Colonic mucosa (tissue), 4 donors: ENCODE measurements at places on chromosomes 7 and 10. TPM values are rescaled to one million over a fixed set of nuclear protein-coding genes. Genes with fewer than 3 reads are reported as not detected.
A peak's percentile ranks its signal among the peaks of the same experiment; 100 is the strongest.

DNA sequence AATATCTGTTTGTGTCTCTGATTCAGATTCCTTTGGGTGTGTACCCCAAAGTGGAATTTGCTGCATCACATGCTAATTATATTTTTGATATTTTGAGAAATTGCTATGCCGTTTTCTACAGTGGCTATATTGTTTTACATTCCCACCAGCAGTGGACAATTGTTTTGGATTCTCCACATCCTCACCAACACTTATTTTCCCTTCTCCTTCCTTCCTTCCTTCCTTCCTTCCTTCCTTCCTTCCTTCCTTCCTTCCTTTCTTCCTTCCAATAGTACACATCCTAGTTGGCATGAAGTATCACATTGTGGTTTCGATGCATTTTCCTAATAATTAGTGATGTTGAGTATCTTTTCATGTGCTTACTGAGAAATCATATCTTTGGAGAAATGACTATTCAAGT is 535.5 kb downstream of the SH2D4B start:
- no peaks in the 10 kb centered on the region for H3K27me3 ChIP-seq
- H3K4me1 ChIP-seq: no peaks in the 10 kb centered on the region
- DNase-seq: no peak
- H3K36me3 ChIP-seq: no peaks in the 10 kb centered on the region
- no peak overlapping the region for H3K4me3 ChIP-seq
- H3K27ac ChIP-seq: no peak overlapping the region

GRCh38 chr7:24939416-24939815 is 40.6 kb downstream of the OSBPL3 start:
- no peak for DNase-seq
- H3K4me1 ChIP-seq: no peaks in the 10 kb centered on the region
- H3K4me3 ChIP-seq: no peak overlapping the region

DNA sequence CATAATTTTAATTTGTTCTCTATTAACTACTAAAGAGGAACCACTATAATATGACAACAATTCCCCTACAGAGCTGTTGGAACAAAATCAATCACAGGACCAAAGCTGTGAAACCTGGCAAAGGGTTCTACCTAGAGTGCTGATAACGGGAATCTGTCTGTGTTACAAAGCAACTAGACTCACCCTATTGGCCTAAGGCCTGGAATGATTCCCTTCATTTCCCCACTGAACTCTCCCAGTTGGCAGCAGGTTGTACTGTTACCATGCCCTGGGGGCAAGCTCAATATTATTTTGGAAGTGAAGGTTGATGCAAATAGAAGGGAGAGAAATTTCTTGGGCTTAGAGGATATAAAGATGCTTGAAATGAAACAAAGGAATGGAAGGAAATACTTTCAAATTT is 81.8 kb downstream of the SEMA3A start:
- no peaks in the 10 kb centered on the region for H3K36me3 ChIP-seq
- H3K27ac ChIP-seq: no peak overlapping the region
- no peaks in the 10 kb centered on the region for H3K27me3 ChIP-seq
- no peaks in the 10 kb centered on the region for H3K4me1 ChIP-seq

DNA sequence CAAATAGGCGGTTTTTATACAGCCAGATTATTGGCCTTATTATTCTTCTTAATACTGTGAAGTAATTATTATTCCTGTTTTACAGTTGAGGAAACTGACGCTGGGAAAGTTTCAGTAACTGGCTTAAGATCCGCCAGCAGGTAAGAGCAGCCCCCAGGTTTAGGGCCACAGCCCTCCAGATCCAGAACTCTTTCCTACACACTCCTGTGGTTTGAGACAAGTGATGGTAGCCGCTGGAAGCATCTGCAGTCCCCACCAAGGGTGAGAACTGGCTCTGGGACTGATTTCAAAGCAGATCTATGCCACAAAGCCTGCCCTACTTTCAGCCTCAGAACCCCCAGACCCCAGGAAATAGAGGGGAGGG is 3.0 kb upstream of the UNC5B start:
- H3K27me3 ChIP-seq: peaks cover 24% of the 10 kb centered on the region
- H3K27ac ChIP-seq: no peak overlapping the region
- no peak for DNase-seq
- no peak overlapping the region for H3K4me3 ChIP-seq

DNA sequence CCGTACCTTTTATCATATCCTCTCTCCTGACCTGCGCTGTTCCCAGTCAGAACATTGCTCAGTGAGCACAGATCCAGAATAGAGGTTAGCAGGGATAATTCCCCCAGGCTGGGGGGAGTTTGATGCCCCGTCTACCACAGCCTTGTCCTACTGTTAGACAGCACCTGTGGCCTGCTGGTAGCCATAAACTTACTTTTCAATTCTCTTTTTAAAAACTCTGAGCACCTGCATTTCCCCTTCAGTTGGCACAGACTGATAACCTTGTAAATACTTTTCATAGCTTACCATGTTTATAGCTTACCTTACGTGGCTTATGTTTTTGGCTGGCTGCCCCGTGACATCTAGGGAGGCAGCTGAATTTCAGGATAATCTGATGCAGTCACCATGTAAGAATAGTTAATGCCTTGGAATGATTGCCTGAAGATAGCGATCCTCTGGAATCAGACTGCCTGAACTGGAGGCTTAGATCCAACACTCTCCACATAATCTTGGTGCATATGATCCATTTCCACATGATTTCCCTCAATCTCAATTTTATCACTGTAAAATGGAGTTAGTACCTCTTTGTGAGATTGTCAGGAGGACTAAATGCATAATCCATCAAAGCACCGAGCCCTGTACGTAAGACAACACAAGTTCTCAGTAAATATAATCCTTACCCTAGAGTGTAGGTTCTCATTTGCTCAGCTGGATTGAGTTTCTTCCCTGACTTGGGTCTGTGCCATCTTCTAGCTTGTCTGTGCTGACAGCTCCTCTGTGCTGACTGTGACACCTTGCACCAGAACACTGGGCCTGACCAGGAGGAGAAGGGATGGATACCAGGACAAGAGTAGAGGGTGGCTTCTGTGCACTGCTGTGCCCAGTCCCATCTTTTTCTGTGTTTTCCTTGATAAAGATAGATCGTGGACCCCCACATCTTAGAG is 111.7 kb upstream of the GJD4 start:
- no peaks in the 10 kb centered on the region for H3K27me3 ChIP-seq
- H3K27ac ChIP-seq: no peak overlapping the region
- peak; percentile 55 for DNase-seq
- H3K4me3 ChIP-seq: no peak overlapping the region

- no peak overlapping the region for H3K4me3 ChIP-seq
- H3K4me1 ChIP-seq: no peaks in the 10 kb centered on the region
- DNase-seq: no peak
- H3K27me3 ChIP-seq: no peaks in the 10 kb centered on the region
- H3K36me3 ChIP-seq: no peaks in the 10 kb centered on the region
Observed at GRCh38 chr7:140219672-140220524, 43.1 kb upstream of the KDM7A start.

GRCh38 chr10:15084502-15084922 is 4.1 kb downstream of the ACBD7 start:
- DNase-seq: peak; percentile 61
- no peaks in the 10 kb centered on the region for H3K36me3 ChIP-seq

- no peak for DNase-seq
- H3K27ac ChIP-seq: no peak overlapping the region
- no peaks in the 10 kb centered on the region for H3K4me1 ChIP-seq
- H3K27me3 ChIP-seq: no peaks in the 10 kb centered on the region
- no peak overlapping the region for H3K4me3 ChIP-seq
Observed at GRCh38 chr7:6453734-6454133, 6.0 kb upstream of the DAGLB start.

- H3K36me3 ChIP-seq: no peaks in the 10 kb centered on the region
- no peak overlapping the region for H3K27ac ChIP-seq
- no peak overlapping the region for H3K4me3 ChIP-seq
- no peaks in the 10 kb centered on the region for H3K4me1 ChIP-seq
- no peak for DNase-seq
Observed at GRCh38 chr10:83333566-83333965, 805.7 kb upstream of the GHITM start.

SLIT1 gene
- total RNA-seq: 0.17 TPM

EIF3A gene
- 124 TPM for total RNA-seq

PPP1R17 gene
- not detected for total RNA-seq
